Activated T-cell treated with anti-CD3 and anti-CD28 coated beads, Interleukin-2, amount 50 U/mL, for 72 hours (primary cell): ENCODE measurements at places on chromosomes 5 and 9.

GRCh38 chr5:6729386-6730310 is 16.4 kb downstream of the TENT4A start:
- DNase-seq = peak; percentile 72
- peaks cover 7% of the 10 kb centered on the region for H3K36me3 ChIP-seq
- H3K27ac ChIP-seq = peak overlapping the region; percentile 81
- H3K4me1 ChIP-seq = peaks cover 98% of the 10 kb centered on the region
- peak overlapping the region; percentile 74 for H3K4me3 ChIP-seq
- no peaks in the 10 kb centered on the region for H3K27me3 ChIP-seq

GRCh38 chr5:67552773-67553172 is 356.2 kb upstream of the CD180 start:
- H3K36me3 ChIP-seq = no peaks in the 10 kb centered on the region
- no peaks in the 10 kb centered on the region for H3K27me3 ChIP-seq
- DNase-seq = no peak
- no peak overlapping the region for H3K27ac ChIP-seq
- H3K4me3 ChIP-seq = no peak overlapping the region
- peaks cover 7% of the 10 kb centered on the region for H3K4me1 ChIP-seq

- no peak for DNase-seq
- no peaks in the 10 kb centered on the region for H3K36me3 ChIP-seq
- H3K4me1 ChIP-seq = no peaks in the 10 kb centered on the region
- peaks cover 31% of the 10 kb centered on the region for H3K27me3 ChIP-seq
Measured at GRCh38 chr5:169022718-169023117, 278.2 kb downstream of the SLIT3 start.

- H3K4me1 ChIP-seq = peaks cover 5% of the 10 kb centered on the region
- no peak for DNase-seq
- no peaks in the 10 kb centered on the region for H3K36me3 ChIP-seq
- H3K27ac ChIP-seq = no peak overlapping the region
Measured at GRCh38 chr9:131980267-131981016, 99.2 kb downstream of the MED27 start.

DNA sequence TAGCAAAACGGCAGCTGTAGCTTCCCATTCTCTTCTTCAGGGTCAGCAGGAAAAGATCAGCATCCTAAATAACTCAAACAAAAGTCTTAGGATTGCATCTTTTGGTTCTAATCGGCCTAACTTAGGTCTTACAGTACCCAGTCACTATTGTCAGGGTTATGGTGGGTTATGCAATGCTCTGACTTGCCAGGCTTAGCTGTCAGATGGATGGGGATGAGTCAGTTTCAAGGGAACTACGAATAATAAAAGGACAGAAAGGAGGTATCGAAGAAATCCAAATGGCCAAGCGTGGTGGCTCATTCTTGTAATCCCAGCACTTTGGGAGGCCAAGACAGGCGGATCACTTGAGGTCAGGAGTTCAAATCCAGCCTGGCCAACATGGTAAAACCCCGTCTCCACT is 46.5 kb downstream of the PPP1R2B start:
- H3K27me3 ChIP-seq = no peaks in the 10 kb centered on the region
- H3K27ac ChIP-seq = no peak overlapping the region
- H3K4me1 ChIP-seq = peaks cover 24% of the 10 kb centered on the region
- peaks cover 2% of the 10 kb centered on the region for H3K36me3 ChIP-seq
- DNase-seq = no peak

DNA sequence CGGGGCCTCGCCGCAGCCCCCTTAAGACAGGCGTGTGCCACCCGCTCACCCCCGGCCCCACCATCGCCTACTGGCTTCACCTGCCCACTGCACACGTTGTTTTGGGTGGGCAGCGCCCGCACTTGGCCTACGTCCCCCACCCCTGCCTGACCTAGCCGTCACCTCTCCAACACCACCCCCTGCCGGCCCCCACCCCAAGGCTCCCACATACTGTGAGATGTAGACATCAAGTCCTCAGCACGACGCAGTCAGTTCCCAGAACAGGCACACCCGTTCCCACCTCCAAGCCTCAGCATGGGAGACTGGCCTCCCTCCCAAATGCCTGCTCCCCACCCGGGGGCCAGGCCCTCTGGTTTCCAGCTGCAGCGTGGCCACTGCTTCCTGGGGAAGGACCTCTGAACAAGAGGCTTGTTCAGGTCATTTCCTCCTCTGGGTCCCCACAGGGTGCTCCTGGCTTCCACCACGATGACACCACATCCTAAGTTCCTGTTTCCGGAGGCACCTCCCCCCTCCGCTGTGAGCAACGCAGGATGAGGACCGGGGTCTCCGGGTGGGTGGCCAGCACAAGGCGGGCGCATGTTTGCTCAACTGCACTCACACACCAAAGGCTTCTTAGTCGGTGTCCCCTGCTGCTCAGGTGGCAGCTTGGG is 11.3 kb downstream of the DBN1 start:
- H3K27me3 ChIP-seq = no peaks in the 10 kb centered on the region
- peaks cover 10% of the 10 kb centered on the region for H3K36me3 ChIP-seq
- H3K4me1 ChIP-seq = peaks cover 23% of the 10 kb centered on the region
- no peak overlapping the region for H3K27ac ChIP-seq

- DNase-seq = no peak
- peaks cover 31% of the 10 kb centered on the region for H3K4me1 ChIP-seq
- no peak overlapping the region for H3K27ac ChIP-seq
- no peak overlapping the region for H3K4me3 ChIP-seq
Measured at GRCh38 chr9:137273095-137273490, 4.4 kb upstream of the TOR4A start.

- H3K4me3 ChIP-seq = no peak overlapping the region
- H3K27ac ChIP-seq = no peak overlapping the region
- peaks cover 11% of the 10 kb centered on the region for H3K4me1 ChIP-seq
- DNase-seq = no peak
- no peaks in the 10 kb centered on the region for H3K36me3 ChIP-seq
- H3K27me3 ChIP-seq = no peaks in the 10 kb centered on the region
Measured at GRCh38 chr5:138067945-138068344, 15.9 kb upstream of the WNT8A start.

- H3K36me3 ChIP-seq = no peaks in the 10 kb centered on the region
- DNase-seq = no peak
- no peak overlapping the region for H3K27ac ChIP-seq
- no peaks in the 10 kb centered on the region for H3K4me1 ChIP-seq
Measured at GRCh38 chr9:126853667-126854066, 6.8 kb upstream of the ZBTB34 start.

GRCh38 chr5:135395866-135396265 is 3.2 kb downstream of the MACROH2A1 start:
- DNase-seq = no peak
- H3K27me3 ChIP-seq = no peaks in the 10 kb centered on the region
- H3K27ac ChIP-seq = no peak overlapping the region
- peaks cover 86% of the 10 kb centered on the region for H3K4me1 ChIP-seq
- H3K36me3 ChIP-seq = no peaks in the 10 kb centered on the region

DNA sequence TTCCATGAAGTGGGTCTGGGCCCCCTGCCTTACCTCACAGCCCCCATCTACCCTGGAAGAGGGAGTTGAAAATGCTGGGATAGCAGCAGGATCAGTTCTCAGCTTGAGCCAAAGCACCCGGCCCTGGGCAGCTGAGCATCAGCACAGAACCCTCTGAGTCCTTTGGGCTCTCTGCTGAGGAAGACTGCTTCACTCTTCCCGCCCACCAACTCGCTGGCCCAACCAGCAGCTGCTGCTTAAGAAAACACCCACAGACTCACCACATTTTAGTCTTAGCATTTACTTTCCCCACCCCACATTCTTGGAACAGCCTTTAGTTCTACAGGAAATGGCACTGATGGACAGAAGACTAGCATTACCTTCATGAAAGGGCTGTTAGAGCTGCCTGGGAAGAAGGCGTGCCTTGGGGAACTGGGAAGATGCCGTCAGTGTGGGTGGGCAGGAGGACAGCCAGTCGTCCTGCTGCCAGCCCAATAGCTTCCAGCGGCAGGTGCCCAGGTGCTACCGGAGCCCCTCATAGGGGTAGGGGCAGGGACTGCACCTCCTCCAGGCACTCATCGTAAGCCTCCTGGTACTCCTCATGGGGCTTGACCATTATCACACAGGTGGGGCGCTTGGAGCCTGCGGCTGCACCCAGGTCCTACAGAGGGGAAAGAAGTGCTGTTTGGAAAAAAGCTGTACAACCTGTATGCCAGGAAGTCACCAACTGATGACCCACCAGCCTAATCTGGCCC is 4.3 kb downstream of the NHP2 start:
- H3K4me3 ChIP-seq = no peak overlapping the region
- peaks cover 26% of the 10 kb centered on the region for H3K36me3 ChIP-seq
- no peak for DNase-seq

DNA sequence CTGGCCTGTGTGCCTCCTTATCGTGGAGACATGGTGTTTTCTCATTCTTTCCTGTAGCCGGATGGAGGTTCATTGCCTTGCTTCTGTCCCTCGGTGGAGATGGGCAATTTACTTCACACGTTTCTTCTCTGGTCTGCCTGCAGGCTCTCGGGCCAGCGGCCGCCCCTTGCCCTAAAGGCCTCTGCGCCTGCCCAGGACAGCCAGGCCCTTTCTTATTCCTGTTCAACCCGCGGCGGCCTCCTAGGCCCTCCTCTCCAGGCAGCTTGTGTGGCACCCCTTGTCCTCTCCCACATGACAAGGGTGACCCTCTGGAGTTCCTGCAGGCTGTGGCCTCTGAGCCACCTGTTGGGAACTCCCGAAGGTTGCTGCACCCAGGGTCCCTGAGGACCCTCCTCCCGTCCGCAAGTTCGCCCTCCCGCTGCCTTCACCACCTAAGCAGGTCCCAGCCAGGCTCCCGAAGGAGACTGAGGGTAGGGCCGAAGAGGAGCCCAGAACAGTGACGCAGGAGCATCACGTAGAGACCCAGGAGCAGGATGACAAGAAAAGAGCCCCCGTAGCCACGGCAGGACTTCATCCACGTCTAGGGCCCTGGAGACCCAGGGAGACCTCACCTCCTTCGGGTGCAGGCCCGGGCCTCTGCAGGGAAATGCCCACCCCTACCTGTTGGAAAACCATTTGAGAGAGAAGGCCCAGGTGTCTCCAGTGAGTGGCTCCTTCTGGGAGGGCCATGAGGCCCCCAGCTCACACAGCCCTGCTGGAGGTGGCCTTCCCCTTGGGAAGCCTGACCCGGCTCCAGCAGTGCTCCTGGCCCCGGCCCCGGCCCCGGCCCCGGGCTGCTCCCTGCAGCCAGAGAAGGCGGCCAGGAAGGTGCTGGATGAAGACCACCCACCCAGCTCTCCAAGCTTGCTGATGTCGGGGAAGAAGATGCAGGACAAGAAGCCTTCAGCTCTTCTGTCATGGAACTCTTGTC is 291.4 kb downstream of the TLE4 start:
- no peak overlapping the region for H3K27ac ChIP-seq
- H3K4me3 ChIP-seq = no peak overlapping the region
- peaks cover 9% of the 10 kb centered on the region for H3K36me3 ChIP-seq
- no peak for DNase-seq
- H3K27me3 ChIP-seq = no peaks in the 10 kb centered on the region
- H3K4me1 ChIP-seq = peaks cover 8% of the 10 kb centered on the region

GRCh38 chr5:135457424-135458071 is 5.4 kb upstream of the TIFAB start:
- H3K27ac ChIP-seq = no peak overlapping the region
- H3K4me1 ChIP-seq = peaks cover 4% of the 10 kb centered on the region
- DNase-seq = peak; percentile 65
- no peak overlapping the region for H3K4me3 ChIP-seq
- H3K36me3 ChIP-seq = no peaks in the 10 kb centered on the region

DNA sequence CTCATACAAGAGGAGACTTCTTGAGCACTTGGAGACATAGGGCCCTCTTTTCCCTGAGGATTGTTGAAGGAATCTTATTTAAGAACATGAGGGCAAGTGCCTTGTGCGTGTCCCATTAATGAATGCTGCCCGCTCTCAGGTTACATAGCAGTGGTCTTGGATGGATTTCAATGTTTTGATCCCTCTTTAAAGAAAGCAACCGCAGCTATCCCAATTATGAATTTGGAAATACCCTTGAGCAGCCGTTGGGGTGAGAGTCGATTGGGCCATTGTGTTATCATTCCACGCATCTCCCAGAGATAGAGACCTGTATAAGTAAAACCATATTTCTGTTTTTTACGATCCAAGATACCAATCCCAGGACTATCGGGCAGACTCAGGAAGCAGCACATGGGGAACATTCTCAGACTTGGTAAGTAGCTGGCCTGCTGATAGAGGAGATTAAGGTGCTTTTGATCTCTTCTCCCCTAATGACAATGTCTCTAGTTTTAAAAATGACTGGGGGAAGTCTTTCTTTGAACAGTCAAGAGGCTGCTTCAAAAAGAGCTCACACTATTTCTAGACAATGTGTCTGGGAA is 145.3 kb downstream of the MACROH2A1 start:
- H3K4me3 ChIP-seq = no peak overlapping the region
- no peak for DNase-seq
- H3K36me3 ChIP-seq = no peaks in the 10 kb centered on the region
- peaks cover 8% of the 10 kb centered on the region for H3K4me1 ChIP-seq
- H3K27ac ChIP-seq = no peak overlapping the region
